AG10803 (cell line): ENCODE measurements at places on chromosomes 1 and 21.
A peak's percentile ranks its signal among the peaks of the same experiment; 100 is the strongest.

GRCh38 chr1:71224741-71225377 is 144.0 kb upstream of the ZRANB2 start:
- DNase-seq: no peak

GRCh38 chr1:76868916-76869315 is 1.6 kb downstream of the ST6GALNAC5 start:
- no peak for DNase-seq

GRCh38 chr1:165328136-165328535 is 28.4 kb downstream of the LMX1A start:
- DNase-seq: no peak

- DNase-seq: no peak
Measured at GRCh38 chr1:56502700-56503245, 76.6 kb downstream of the PLPP3 start.

DNA sequence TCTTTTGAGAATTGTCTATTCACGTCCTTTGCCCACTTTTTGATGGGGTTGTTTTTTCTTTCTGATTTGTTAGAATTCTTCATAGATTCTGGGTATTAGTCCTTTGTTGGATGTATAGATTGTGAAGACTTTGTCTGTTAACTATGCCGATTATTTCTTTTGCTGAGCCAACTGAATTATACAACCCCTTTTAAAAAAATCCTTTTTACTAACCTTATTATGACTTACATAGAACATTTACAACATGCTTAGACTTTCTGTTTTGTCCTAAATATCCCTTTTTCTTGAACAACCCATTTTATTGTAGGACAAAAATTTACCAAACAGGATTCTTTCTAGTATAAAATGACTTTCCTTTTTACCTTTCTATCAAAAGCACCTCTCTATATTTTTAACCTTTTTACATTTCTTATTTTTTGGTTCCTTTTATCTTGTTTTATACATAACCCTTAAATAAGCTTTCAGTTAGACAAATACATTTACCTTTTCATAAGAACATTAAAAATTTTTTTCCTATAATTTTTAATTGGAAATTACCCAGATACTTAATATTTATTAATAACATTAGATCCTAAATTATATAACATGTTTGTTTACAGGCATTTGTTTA is 70.4 kb upstream of the TTLL7 start:
- DNase-seq: no peak

- DNase-seq: no peak
Measured at GRCh38 chr21:41761934-41762635, 4.8 kb downstream of the RIPK4 start.

DNA sequence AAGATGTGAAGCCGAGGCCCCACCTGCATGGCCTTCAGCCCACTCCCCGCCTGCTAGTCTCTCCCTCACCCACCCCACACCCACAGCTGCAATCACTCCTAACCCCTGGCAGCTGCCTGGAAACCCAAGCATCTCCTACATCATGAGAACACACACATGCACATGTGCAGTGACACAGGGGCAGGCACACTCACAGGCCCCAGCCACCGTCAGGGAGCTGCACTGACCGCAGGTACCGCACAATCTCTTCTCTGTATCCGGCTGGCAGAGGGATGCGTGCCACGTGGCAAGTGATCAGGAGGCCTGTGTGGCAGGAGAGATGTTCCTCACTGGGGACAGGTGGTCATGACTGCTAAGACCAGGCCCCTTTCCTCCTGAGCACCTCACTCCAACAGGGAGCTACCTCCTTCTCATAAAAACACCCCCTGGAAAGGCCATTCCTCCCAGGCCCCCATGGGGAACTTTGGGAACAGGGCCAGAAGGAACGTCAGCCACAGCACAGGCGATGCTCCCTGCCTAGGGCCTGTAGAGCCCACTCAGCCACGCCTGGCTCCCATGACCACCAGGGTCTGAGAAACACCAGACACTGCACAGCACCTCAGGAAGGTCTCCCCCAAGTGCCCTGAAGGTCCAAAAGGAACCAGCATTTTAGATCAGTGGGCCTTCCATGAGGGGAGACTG is 6.0 kb downstream of the LSS start:
- no peak for DNase-seq

DNA sequence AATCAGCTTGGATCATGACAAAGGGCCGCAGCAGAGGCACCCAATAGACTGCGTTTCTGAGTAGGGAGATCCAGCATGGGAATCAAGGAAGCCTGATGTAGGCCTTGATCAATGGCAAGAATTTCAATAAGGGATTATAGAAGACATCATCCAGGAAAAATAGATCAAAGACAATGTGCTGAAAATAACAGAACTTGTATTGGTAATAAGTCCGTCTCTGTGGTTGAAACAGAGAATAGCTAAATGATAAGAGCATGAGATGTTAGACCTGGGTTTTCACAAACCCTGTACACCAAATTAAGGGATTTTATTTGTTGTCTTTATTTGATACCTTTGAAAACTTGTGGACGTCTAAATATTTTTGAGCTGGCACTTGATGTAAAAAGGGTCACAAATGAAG is 228.0 kb upstream of the SGIP1 start:
- DNase-seq: no peak

DNA sequence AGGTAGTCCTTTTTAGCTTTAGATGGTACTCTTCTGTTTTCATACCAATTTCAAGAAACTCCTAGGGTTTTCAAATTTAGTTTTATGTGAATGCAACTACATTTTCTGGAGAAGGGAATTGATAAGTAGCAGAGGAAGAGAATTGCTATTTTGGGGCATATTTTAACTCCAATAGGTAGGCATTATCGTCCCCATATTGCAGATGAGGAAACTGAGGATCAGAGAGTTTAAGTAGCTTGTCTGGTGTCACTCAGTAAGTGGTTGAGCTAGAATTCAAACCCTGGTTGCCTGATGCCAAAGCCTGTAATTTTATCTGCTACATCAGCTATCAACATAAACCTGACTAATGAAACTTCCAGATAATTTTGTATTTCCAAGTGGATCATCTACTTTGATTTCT is 1.9 kb downstream of the NFYC start:
- DNase-seq: no peak

GRCh38 chr1:162023181-162023546 is 505 bp downstream of the OLFML2B start:
- DNase-seq: no peak

- DNase-seq: no peak
Measured at GRCh38 chr1:153957744-153958110, 685 bp downstream of the CRTC2 start.

DNA sequence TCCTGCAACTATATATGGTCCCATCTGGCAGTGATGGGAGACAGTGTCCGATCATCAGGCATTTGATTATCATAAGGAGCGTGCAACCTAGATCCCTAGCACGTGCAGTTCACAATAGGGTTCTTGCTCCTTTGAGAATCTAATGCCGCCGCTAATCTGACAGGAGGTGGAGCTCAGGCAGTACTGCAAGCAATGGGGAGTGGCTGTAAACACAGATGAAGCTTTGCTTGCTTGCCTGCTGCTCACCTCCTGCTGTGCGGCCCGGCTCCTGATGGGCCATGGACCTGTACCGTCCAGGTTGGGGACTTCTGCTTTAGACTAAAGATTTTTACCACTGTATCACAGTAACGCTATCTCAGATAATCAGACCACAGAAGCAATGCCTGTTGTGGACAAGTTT is 63.8 kb downstream of the TGFB2 start:
- no peak for DNase-seq

DNA sequence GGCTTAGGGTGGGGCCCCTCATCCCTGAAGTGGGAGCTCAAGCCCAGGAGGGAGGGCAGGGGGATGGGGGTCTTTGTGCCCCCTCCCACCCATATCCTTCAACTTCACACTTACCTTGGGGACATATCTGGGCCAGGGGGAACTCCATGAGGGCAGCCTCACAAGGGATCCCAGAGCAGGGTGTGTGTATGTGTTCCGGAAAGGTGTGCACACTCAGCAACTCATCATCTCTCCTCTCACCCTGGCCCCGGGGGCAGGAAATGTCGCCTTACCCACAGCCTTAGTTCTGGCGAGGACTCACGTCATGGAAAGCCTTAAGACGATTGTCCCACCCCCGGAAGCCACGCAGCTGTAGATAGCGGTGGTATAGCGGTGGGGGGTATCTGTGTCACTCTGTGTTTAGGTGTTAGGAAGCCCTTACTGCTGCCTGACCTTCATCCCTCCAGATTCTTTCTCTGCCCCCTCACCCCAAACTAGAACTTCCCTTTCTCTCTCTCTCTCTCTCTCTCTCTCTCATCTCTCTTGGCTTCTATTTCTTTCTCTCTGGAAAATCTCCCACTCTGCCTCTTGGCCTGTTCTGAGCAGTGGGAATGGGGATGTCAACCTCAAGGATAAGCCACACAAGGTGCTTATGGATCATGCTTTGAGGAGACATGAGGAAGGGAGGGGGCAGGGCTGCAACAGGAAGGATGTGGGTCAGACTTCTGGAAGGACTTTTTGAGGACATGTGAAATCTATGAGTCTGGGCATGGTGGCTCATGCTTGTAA is at the start of gene SH2D2A:
Gene SH2D2A, minus strand, starts transcription at position 288 of the 768 bp plus-strand sequence. Its CDS starts 140 bp downstream, at position 148.
- peak; percentile 8 for DNase-seq

GRCh38 chr1:239805042-239805441 is 286.6 kb upstream of the FMN2 start:
- no peak for DNase-seq

DNA sequence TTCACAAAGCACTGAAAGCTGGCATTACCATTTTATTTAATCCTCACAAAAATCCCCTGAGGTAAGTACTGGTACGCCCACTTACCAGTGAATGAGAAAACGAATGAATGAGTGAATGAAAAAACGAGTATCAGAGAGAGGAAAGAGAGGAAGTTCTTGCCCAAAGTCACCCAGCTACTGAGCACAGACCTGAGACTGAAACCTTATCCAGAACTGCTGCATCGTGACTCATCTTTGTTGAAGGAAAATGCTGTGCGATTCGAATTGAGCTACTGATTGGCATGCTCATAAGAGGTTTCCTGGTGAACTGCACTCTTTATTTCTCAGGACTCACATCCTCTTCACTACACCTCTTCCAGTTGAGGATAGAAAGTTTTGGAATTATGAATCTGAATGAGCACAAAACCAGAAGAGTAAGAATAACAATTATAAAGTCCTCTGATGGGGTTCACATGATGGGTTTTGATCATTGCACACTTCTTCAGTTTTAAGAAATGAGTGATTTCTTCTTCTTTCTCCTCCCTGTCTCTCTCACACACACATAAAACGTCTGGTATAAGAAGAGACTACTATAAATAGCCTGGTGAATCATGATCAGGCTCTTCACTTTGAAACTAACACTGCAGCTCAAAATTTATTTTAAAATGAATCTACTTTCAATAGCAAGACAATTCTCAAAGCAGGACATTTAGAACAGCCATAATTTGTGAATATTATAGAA is 32.1 kb downstream of the IL12RB2 start:
- DNase-seq: peak; percentile 63

- DNase-seq: no peak
Measured at GRCh38 chr1:55886856-55887712, 671.9 kb upstream of the USP24 start.

DNA sequence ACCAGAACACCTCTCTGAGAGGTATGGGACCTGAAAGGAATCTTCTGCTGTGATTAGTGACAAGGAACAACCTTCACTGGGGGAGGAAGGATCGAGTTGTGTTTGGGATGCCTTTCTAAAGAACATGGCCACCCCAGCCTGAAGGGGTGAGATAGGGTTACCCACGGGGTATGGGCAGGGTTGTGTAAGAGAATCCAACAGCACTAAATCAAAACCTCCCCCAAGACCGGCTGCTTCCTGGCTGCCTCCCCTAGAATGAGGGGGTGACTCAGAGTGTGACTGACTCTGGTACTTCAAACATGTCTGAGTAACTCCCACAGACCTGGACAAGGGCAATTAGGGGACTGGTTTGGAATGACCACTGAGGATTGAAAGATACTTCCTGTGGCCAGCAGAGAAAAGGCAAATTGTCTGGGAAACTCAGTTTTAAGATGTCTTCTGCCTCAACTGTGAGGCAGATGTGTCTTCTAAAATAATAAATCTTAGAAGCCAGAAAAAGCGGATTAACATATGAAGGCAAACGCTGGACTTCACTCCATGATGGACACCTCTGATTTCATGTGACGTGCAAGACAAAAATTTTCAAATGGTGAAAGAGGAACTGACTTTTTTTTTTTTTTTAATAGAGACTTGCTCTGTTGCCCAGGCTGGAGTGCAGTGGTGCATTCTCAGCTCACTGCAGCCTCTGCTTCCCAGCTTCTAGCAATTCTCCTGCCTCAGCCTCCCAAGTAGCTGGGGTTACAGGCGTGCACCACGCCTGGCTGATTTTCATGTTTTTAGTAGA is 6.7 kb upstream of the PTPN14 start:
- peak; percentile 96 for DNase-seq

DNA sequence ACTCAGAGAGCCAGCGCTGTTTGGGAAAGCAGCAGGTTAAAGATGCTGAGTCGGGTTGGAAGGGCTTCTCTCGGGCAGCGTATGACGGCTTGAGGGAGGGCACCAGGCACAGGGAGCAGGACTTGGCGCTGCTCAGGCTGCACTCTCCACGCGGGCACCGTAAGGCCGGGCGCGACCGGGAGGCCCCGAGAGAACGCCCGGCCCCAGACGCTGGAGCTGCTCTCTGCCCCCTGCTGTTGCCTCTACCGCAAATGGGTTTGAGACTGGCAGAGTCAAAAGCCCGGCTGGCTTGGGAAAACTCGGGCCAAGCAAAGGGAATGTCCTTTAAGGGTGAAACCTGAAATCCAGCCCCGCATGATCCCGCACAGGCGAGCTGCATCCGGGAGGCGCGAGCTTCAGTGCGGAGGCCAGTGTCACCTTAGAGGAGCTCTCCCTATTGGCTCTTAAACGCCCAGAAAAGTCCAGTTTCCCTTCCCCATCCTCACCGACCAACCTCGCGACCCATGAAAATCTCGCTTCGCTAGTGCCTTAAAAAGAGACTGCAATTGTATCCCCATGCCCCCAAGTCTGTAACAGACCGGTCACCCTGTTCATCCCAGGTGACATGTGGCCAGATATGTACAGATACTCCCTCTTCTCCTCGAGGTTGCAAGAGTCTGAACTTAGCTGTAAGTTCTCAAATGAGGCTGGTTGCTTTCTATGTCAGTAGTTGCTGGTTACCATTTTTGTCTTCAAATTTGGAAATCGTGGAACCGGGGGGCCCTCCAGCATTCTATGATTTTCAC is 1.1 kb downstream of the PRRX1 start:
- DNase-seq: peak; percentile 69

GRCh38 chr1:65442442-65442841 is 22.0 kb downstream of the LEPR start:
- no peak for DNase-seq

- DNase-seq: no peak
Measured at GRCh38 chr1:193703655-193704054, 517.2 kb upstream of the B3GALT2 start.

DNA sequence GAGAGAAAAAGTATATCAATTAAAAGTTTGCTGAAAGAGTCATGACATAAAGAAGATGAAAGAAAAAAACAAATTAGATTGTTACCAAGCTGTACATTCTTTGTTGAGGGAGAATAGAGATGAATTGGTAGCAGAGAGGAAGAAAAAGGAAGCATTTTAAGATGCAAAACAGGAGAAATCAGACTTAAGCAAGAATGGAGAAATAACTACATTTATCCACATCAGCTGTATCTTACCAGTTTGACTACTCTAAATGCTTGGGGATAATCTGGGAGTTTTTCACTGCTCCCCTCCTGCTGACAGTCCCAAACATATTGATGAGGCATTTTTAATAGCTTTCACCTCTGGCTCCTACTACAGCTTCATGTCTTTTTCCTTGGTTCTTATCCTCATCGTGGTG is 16.8 kb upstream of the PTPRC start:
- DNase-seq: no peak

- peak; percentile 89 for DNase-seq
Measured at GRCh38 chr1:53172426-53173128, 24.0 kb upstream of the CPT2 start.
